ENCODE measurements at places on chromosomes 1 and 21.

DNA sequence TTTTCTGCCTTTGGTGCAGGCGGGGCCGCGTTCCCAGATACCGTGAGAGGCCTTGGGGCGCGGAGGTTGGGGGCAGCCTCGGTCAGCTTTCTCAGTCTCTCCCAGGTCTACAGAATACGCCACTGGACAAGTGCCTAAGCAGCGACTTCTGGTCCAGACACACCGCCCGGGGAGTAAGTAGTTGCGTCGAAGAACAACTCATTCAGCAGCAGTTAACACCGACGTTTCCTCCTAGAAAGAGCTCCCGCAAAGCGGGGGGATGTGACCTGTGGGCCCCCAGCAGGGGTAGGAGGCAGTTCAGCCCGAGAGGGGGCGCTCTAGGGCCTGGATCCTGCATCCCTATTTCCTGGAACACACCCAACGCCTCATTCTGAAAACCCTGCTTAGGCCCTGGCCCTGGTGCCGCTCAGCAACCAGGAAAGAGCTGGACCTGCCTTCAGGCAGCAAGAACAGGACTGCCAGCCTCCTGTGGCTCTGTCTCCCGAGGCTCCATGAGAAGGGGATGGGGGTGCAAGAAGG is 6.5 kb upstream of the BARHL2 start:
- DNase-seq = no peak

DNA sequence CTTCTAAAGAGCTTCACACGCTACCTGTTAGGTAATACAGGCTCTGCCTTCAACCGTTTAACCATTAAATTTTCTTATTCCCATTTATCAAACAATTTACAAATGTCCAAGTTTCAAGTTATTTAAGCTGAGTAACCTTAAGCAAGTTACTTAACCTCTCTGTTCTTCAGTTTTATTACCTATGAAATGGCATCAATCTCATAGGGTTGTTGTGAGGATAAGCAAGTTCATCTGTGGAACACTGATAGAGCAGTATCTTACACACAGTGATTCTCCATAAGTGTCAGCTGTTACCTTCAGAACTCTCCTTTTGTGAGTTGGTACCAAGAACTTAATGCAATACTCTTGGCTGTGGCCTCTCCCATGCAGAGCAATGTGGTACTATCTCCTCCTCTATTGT is 40.0 kb downstream of the GRIK3 start:
- DNase-seq = no peak

DNA sequence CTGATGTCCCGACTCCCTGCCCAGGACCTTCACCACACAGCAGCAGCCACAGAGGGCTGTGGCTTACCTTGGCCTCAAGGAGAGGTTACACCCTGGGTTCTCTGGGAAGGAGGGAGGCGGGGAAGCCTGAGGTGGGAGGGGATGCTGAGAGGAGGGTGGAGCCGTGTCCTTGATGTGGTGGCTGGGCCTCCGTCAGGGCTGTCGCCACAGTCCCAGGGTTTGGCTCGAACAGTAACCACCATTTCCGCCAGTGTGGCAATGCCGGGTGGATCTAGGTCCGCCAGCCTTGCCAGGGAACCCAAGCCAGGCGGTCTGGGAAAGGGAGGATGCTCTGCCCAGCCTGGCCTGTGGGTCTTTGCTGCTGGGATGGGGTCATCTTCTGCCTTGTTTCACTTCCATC is 18.4 kb upstream of the CDCA8 start:
- peak; percentile 78 for DNase-seq

GRCh38 chr1:23368562-23369334 is 888 bp downstream of the ZNF436 start:
- DNase-seq = peak; percentile 87

GRCh38 chr21:37780991-37781983 is 135.0 kb downstream of the KCNJ6 start:
- no peak for DNase-seq

DNA sequence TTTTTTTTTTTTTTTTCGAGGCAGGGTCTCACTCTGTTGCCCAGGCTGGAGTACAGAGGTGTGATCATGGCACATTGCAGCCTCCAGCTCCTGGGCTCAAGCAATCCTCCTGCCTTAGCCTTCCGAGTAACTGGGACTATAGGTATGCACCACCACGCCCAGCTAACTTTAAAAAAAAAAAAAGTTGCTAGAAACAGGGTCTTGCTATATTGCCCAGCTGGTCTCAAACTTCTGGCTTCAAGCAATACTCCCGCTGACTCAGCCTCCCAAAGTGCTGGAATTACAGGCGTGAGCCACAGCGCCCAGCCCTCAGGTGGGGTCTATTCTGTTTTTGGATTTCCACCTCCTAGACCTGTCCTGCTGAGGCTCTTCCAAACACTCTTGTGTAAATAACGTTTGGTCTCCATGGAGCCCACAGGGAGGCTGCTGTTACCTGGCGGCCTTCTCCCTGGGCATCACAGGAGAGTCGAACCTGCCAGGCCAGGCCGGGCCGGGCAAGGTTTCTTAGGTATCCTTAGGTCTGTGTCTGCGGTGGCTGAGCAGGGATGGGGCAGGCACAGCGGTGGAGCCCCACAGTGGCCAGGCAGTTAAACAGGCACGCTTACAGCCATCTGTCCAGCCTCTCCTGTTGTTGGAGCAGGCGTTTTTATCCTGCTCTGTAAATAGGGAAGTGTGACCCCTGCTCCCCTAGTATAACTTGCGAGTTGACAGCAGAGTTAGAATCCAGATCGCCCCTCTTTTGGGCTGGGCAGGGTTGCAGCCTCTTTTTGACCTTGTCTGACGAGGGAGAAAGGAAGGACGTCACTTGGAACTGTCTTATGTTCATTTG is 18.8 kb downstream of the PLEKHM2 start:
- no peak for DNase-seq

- no peak for DNase-seq
Observed at GRCh38 chr1:235211517-235211916, 50.5 kb upstream of the RBM34 start.

DNA sequence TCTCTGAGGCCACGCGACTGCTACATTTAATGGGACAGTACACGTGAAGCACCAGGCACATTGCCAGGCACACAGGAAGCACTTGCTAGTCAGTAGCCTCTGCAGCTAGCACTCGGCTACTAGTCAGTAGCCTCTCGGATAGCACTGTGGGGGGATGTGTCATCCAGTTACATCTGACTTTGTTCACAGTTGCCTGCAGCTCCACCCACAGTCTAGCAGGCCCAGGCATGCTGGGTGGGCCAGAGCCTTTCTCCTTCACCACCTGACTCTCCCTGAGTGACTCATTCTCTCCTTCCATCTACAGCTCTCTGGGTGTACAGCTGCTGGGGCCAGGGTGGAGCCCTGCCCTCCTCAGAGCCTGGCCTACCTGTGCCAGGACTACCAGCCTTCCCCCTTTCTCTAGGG is 51.5 kb downstream of the PTPRF start:
- no peak for DNase-seq

GRCh38 chr1:18803851-18804250 is 55.6 kb downstream of the TAS1R2 start:
- no peak for DNase-seq
